IPS-NIHi11 (cell line): ENCODE measurements at places on chromosomes 1 and 21.

- no peak for DNase-seq
These were observed 55.2 kb downstream of the ARHGAP29 start for GRCh38 chr1:94182191-94182590.

DNA sequence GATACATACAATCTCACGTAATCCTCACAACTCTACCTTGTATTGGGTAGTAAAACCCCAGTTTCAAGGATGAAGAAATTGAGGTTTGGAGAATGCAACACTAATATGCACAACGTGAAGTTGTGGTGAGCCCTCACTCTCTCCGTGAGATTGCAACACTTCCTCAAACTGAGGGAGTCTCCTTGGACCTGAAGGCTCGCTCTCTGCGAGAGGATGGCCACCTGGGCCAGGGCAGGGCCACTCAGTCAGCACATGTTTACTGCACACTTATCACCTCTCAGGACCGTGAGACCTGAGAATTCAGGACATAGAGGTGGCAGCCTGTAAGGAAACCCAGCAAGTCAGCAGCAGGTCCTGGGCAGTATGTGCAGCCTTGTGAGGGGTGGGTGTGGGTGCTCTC, 8.7 kb downstream of the SH3BP5L start:
- DNase-seq: no peak

GRCh38 chr21:45870421-45870820, 111.1 kb upstream of the COL6A1 start:
- DNase-seq: no peak

DNA sequence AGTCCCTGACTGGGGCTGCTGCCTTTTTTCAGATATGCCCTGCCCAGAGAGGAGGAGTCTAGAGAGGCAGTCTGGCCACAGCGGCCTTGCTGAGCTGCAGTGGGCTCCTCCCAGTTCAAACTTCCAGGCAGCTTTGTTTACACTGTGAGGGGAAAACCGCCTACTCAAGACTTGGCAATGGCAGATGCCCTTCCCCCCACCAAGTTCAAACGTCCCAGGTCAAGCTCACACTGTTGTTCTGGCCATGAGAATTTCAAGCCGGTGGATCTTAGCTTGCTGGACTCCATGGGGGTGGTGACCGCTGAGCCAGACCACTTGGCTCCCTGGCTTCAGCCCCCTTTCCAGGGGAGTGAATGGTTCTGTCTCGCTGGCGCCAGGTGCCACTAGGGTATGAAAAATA, 18.3 kb upstream of the C1orf53 start:
- DNase-seq: no peak

- DNase-seq: no peak
These were observed 51.7 kb downstream of the GADD45A start for GRCh38 chr1:67736750-67737149.

GRCh38 chr1:9180111-9180819, 51.4 kb upstream of the GPR157 start:
- DNase-seq: no peak

DNA sequence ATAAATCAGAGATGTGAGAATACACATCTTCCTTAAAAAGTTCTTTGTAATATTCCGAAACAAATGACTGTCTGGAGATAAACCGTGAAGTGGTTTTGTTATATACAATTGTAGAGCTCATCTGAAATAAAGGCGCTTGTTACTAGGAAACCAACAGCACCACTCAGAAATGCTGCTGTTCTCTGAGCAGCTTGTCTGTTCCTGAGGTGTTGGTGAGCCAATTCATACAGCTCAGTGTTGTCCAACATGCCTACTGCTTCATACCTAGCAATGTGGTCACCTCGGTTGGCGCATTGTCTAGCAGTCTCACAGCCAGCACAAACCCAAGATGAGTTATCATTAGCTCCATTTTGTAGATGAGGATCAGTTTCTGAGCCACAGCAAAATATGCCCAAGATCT, 44.4 kb downstream of the GFI1 start:
- DNase-seq: no peak

DNA sequence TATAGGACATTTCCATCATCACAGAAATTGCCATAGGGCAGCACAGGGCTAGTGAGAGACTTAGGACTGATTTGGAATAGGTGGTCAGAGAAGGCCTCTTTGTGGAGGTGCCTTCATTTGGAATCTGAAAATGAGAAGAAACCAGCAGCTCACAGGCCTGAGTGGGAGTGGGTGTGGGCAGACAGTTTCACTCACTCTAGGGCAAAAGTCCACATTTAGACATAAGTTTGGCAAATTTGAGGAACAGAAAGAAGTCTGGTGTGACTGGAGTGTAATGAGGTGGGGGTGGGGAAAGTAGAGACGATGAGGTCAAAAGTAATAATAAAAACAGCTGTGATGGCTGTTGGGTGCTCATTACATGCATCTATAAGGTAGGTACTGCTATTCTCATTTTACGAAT, 22.4 kb upstream of the BCAR3 start:
- no peak for DNase-seq

DNA sequence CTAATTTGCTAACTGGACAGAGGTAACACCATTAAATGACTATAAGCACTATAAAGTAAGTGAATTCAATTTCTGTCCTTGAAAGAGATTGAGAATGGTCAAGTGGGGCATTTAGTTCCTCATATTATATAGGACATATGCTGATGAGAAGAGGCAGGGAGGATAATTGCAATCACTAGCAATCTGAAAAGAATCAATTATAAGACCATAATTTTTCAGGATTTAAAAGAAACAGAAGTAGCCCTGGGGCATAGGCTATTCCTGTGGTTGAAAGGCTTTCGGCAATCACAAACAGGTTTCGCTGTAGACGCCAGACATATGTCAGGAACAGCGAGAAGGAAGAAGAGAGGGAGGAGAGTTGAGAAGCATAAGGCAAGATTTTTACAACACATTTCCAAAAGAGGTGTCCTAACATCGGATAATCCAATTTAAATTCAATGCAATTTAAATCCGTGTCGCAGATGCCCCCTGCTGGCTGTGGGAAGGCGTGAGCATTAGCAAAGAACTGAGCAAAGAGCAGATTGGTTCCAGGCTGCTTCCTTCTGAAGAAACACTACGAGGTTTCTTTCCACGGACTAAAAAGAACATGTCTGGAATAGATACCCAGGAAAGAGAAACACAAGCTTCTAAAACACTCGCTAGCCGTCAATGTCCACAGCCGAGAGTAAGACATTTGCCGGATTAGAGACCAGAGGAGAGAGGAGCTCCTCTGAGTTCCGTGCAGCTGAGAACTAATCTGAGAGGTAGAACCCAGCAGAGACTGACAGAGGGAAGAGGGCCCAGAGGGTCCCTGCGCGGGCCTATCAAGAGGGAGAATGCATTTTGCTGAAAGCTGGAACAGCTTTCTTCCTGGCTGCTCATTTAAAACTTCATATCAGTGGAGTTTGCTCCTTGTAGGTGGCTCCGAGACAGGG, 27.9 kb downstream of the RGS5 start:
- peak; percentile 57 for DNase-seq

GRCh38 chr1:206863266-206863665, 2.2 kb upstream of the IL20 start:
- DNase-seq: no peak

DNA sequence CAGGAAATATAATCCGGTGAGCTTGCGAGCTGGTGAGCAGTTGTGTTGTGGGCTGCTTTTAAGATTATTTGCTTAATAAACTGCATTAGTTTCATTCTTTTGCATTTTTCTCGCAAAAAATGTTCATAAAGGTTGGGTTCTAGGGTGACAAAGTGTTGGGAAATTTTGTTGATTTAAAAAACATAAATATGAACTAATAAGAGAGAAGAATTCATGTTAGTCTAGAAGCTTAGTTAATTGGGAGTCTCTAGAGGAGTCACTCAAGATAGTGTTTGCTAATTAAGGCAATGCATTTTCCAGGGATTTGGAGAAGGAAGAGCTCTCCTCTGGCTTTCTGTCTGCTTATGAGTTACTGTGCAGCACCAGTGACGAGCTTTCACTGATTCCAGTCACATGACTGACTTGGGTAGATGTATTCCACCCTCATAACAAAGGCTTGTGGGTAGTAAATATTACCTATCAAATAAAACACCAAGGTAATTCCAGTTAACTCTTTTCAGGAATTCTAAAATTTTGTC, 417.0 kb downstream of the PTBP2 start:
- DNase-seq: no peak

DNA sequence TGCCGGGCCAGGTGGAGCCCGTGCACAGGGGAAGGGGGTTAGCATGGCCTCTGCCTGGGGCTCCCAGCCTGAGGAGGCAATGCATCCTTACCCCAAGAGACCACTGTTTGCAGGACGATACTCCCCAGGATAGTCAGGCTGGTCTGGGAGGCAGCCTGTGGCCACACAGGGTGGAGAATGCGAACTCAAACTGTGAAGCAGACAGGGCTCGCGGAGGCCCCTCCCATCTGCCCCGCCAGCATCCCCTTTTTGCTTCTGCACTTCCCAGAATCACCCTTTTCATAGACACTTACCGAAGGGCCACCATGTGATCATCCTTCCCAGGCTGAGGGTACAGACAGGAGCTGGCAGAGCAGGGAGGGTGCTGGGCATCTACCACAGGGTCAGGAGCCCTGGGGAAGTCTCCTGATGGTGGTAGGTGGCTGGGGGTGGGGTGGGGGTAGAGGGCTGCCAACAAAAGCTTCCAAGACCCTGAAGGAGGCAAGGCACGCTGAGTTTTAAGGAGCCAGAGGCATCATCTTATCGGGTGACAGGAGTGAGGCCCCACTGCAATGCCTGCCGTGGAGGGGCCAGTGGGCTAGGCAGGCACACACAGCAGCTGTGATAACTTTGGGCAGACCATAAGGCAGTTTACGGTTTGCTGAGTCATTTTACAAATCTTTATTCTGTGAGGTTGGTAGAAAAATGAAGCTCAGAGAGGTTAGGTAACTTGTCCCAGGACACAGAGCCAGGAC, 31.3 kb upstream of the BTG2 start:
- DNase-seq: no peak

- DNase-seq: no peak
These were observed 308.9 kb downstream of the RWDD3 start for GRCh38 chr1:95542936-95543335.

- no peak for DNase-seq
These were observed 55.9 kb upstream of the RCC1 start for GRCh38 chr1:28449904-28450303.

GRCh38 chr1:41019353-41019745, 2.2 kb downstream of the SLFNL1 start:
- DNase-seq: no peak

- no peak for DNase-seq
These were observed 21.2 kb downstream of the OVGP1 start for GRCh38 chr1:111406321-111406768.

GRCh38 chr21:19844334-19844733, 1153.9 kb upstream of the NCAM2 start:
- DNase-seq: no peak

DNA sequence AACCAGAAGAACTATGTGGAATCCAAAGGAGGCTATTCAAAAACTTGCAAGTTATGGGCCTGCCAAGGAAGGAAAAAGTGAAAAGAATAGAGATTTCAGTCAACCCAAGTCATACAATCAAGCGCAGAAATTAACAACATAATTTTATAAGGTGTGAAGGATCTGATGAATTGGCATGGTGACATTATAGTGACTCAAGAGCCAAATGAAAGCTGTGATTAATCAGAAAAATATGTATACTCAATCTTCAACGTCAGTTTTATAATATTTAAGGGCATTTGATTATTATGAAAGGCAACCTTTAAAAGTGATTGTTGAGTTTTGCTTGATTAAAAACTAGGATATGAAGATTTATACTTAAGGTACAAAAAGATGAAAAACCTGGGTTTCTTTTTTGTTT, 37.8 kb upstream of the THEM4 start:
- DNase-seq: no peak

- DNase-seq: no peak
These were observed 380 bp downstream of the TFF2 start for GRCh38 chr21:42350318-42350910.

GRCh38 chr1:154178013-154178412, 13.9 kb downstream of the TPM3 start:
- DNase-seq: no peak

DNA sequence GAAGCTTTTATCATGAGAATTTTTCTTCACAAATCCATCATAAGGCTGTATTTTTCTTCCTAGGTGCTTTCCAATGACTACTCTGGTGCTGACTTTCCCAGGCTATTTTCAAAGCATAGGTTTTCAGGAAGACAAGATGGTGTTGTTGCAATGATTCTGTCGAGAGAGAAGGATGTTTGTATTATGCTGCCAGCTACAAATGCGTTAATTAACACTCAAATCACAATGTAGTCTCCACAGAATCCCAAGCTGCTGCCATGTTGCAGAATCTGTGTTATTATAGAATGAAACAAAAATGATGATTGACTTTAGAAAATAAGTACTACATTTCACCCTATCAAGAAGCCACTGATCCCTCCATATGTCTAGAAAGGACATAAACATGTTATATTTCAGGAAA, 179.5 kb upstream of the MAP1LC3C start:
- DNase-seq: no peak

GRCh38 chr1:118933051-118933781, 54.9 kb downstream of the TBX15 start:
- DNase-seq: no peak

DNA sequence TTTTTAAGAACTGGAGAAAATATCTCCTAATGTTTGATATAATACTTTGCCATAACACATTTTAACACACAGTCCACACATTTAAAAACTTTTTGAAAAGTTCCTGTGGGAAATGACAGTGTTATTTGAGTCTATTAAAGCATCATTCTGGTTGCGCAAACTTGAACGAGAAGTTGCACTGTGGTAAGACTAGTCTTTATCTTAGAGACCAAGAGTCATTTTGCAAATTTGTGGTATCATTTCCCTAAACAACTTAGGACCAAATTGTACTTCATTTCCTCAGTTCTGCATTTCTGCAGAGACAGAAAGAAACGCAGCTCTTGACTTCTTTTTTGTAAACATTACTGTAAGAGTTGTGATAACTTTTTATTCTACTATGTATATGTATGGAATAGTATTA, at the start of gene RGS18:
Gene RGS18, plus strand, starts transcription at position 282 of the 400 bp plus-strand sequence. CDS start 176 bp downstream, outside the sequence.
- DNase-seq: no peak

- peak; percentile 87 for DNase-seq
These were observed 31.1 kb upstream of the HSD3B1 start for GRCh38 chr1:119475866-119476439.

DNA sequence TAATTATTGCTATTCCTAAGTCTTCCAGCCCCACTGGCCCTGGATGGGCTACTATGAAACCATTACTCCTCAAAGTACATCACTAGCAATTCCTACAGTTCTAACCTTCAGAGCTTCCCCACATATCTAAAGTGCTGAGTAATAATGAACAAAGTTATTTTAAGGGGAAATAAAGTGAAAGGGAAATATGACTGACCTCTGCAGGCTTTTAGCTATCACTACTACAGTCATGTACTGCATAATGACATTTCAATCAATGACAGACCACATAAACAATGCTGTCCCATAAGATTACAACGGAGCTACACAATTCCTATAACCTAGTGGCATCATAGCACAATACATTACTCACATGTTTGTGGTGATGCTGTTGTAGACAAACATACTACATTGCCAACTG, 32.5 kb upstream of the ASPM start:
- no peak for DNase-seq

GRCh38 chr1:223142795-223143536, at the start of gene TLR5:
Gene TLR5, minus strand, starts transcription at chr1:223143248. Its CDS starts 30,217 bp downstream, at chr1:223113031.
- DNase-seq: peak; percentile 90
